ENCODE measurements at places on chromosomes 1 and 21.

DNA sequence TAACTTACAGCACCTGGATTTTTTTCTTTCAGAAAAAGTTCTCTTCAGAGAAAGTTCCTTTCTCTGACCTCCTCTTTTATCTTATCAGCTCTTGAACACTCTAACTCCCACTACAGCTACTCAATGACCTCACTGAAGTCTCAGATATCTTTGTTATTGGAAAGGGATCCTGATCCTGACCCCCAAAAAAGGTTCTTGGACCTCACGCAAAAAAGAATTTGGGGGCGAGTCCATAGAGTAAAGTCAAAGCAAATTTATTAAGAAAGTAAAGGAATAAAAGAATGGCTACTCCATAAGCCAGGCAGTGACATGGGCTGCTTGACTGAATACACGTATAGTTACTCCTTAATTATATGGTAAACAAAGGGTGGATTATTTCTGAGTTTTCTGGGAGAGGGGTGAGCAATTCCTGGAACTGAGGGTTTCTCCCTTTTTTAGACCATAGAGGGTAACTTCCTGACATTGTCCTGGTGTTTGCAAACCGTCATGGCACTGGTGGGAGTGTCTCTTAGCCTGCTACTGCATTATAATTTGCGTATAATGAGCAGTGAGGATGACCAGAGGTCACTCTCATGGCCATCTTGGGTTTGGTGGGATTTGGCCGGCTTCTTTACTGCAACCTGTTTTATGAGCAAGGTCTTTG lies 44.2 kb downstream of the WDR64 start:
- no peak for DNase-seq

GRCh38 chr1:6471086-6471969 lies 5.4 kb upstream of the TNFRSF25 start:
- no peak for DNase-seq

- DNase-seq, result no peak
These were observed 717 bp downstream of the CRYZL1 start for GRCh38 chr21:33640697-33641351.

- DNase-seq, result no peak
These were observed 710.6 kb downstream of the MATN1 start for GRCh38 chr1:30012455-30013440.

GRCh38 chr1:8161546-8162105 lies 135.5 kb upstream of the ERRFI1 start:
- no peak for DNase-seq

All from NCI-H1092 treated with DMSO at 0.1 percent for 48 hours (cell line).